ENCODE measurements at places on chromosomes 13 and 19. TPM values are rescaled to one million over a fixed set of nuclear protein-coding genes. Genes with fewer than 3 reads are reported as not detected.

Gene PRKD2
- 18.8 TPM for total RNA-seq

Gene SPTBN4
- total RNA-seq = 2.2 TPM

Gene SGTA
- 112 TPM for total RNA-seq

Gene ETV2
- 1.4 TPM for total RNA-seq

Gene ZNF738
- 11.2 TPM for total RNA-seq

Gene KCTD12
- 0.78 TPM for total RNA-seq

Gene DYRK1B
- total RNA-seq = 12.5 TPM

Gene CEP89
- 35.9 TPM for total RNA-seq

Gene ZSCAN1
- not detected for total RNA-seq

Gene DACT3
- 1.1 TPM for total RNA-seq

Gene ZNF729
- total RNA-seq = not detected

Gene ATP4A
- not detected for total RNA-seq

Gene UCHL3
- total RNA-seq = 64.1 TPM

Gene RELB
- 9.3 TPM for total RNA-seq

Gene FXYD3
- total RNA-seq = not detected

Gene FPR1
- not detected for total RNA-seq

Gene PSG11
- total RNA-seq = 0.17 TPM

Gene CEACAM20
- total RNA-seq = not detected

Gene OR10H3
- total RNA-seq = not detected

Gene MAST3
- 2.7 TPM for total RNA-seq

Gene SLC7A9
- not detected for total RNA-seq

Gene GPC5
- total RNA-seq = not detected

Gene KASH5
- not detected for total RNA-seq

Gene HSPB6
- 0.72 TPM for total RNA-seq

Gene OLFM2
- total RNA-seq = 2.2 TPM

Data from A172 (cell line).